ENCODE measurements at places on chromosomes 3 and 15.

- DNase-seq = no peak
Observed at GRCh38 chr3:106965307-106965706, 411.9 kb upstream of the CCDC54 start.

DNA sequence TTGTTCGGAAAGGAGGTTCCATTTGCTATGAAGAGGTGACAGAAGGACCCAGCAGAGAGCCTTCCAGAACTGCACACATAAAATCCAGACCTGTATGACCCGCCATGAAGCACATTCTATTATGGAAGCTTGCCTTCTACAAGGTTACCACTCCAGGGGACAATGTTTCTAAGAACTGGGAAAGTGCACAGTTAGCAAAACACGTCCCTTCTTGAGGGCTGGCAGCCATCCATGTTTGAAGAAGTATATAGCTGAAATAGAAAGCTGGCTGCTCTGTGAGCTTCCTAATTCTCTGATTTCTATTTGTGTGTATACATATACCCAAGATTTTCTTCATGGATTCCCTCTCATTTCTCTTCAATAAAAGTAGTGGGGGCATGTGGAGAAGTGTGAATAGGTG lies 74.6 kb downstream of the CNTN3 start:
- DNase-seq = no peak

DNA sequence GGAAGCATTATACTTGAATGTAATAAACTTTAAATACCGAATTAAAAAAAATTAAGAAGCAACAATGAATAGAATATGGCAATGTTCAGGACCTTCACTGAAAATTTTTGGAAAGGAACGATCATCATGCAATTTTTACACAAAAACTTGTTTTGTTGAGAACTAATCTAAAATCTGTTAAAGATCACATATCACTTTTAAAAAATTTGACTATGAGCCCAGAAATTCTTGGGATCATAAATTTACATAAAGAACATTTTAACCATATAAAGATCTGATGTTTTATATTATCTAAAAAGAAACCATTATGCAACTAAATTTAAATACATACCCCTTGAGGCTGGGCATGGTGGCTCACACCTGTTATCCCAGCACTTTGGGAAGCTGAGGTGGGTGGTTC lies 76.2 kb upstream of the MELTF start:
- no peak for DNase-seq

DNA sequence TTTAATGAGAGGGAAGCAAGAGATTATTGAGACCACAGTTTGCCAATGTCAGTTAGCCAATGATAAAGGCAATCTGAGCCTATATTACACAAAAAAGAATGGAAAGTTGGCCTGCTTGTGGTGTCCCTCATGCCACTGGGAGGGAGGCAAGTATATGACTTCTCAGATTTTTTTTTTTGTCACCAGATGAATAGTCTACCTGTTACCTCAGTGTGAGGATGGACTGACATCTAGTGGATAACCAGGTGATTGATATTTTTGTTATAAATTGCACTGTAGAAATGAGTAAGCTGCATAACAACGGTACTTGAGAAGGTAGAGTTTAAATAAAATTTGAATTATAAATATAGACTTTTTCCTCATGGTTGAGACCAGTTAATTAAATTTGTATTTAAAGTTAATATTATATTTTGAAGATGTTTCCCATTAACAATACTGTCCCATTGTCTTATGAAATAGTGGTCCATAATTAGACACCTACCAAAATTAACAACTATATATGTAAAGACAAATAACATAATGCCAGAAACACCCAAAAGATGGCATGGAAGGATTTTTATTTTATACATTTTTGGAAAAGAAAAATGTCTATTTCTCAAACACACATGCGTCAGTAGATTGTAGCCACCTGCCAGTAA lies 237.8 kb upstream of the GADL1 start:
- DNase-seq = no peak

DNA sequence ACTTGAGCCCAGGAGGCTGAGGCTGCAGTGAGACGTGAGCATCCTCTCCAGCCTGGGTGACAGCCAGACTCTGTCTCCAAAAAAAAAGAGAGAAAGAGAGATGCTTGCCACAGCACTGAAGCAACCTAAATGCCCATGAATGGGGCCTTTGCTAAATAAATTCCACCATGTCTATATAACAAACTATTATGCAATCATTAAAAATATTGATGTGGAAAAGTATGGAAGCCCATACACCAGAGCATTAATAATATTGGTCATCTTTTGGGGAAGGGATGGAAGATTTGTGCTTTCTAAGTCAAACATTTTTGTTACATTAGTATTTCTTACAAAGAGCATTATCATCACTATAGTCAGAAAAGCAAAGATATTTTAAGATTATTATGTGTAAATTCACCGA lies 116.6 kb downstream of the MEGF11 start:
- DNase-seq = no peak

GRCh38 chr3:50326182-50326541 lies 1.9 kb downstream of the TUSC2 start:
- DNase-seq = no peak

DNA sequence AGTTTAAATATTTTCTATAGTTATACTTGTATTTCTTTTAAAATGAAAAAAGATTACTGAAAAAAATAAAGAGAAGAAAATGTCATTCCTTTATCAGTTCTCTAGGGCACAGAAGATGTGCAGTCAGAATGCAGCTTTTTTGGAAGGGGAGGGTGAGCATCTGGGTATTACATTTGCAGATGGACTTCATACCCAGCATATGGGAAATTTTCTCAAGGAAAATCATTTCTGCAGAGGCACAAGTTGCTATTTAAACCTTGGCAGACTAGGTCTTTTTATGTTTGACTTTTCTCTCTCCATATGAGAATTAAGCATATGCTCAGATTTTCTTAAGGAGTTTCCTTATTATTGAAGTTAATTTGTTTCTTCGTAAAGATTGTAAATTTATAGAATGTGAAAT lies 39.5 kb upstream of the ZNF385D start:
- no peak for DNase-seq

DNA sequence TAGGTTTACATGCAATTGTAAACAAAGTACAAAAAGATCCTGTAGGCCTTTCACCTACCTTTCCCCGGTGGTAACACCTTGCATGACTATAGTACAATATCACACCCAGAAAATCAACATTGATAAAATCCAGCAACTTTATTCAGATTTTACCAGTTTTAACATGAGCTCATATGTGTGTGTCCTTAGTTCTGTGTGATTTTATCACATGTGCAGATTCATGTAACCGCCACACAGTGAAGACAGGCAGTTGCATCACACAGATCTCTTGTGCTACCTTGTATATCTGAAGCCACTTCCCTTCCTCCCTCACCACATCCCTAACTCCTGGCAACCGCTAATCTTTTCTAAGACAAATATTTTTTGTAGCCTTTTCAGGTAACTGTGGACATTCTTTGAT lies 183.5 kb upstream of the C2CD4B start:
- DNase-seq = no peak
